T-helper 2 cell treated with Interferon-gamma antibody and Interleukin-4, amounts not matched to agents 100 ng/mL and 5 ng/mL, for 36 hours (primary cell): ENCODE measurements at places on chromosomes 5 and 9. TPM values are rescaled to one million over a fixed set of nuclear protein-coding genes. Genes with fewer than 3 reads are reported as not detected.

The TRUB2 gene
- 25.8 and 26.9 TPM in 2 replicates for total RNA-seq

The PCDHGB2 gene
- total RNA-seq, result 0.93 and 1.0 TPM in 2 replicates

The PCDHA12 gene
- total RNA-seq, result not detected in 2 replicates

The TUSC1 gene
- total RNA-seq, result 0.30 and 0.34 TPM in 2 replicates

The IGIP gene
- total RNA-seq, result 3.4 and 3.8 TPM in 2 replicates

The PNPLA7 gene
- total RNA-seq, result 3.0 and 3.3 TPM in 2 replicates

The MOB3B gene
- 0.34 and 0.39 TPM in 2 replicates for total RNA-seq

The TRIM36 gene
- total RNA-seq, result 0.16 TPM in 1 of 2 replicates, not detected in the other
